ENCODE measurements at places on chromosomes 7 and 10.

DNA sequence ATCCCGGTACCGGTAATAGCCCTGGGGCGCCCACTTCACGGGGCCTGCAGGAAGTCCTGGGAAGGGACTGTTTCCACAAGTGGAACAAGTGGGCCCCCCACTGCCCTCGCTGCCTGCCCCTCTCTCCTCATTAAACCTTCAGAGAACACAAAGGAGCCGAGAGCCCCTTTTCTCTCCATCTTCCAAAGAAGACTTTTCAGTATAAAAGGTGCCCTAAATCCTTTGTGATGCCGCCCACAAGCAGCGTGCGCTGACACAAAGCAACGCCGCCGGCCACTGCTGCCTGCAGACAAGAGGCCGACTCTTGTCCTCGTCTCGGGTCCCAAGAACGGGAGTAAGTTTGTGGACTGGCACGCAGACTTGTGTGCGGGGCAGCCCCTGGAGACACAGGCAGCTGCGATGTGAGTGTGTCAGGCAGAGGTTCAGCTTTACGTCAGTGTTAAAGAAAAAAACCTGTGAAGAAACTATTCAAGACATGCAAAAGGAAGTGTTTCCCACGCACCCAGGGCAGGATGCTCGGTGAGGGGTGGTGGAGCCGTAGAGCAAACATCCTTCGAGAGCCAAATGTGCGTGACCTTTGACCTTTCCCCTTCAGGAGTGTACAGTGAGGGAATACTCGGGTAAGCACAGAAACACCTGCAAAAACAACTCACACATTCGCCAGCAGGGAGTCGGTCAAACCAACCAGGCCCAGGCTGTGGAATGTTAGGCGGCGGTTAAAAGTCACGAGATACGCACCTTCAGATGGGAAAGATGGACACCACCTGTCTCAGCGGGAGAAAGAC, 118.2 kb downstream of the VIPR2 start:
- no peak for DNase-seq

GRCh38 chr7:69844264-69844868, 246.1 kb downstream of the AUTS2 start:
- no peak for DNase-seq

DNA sequence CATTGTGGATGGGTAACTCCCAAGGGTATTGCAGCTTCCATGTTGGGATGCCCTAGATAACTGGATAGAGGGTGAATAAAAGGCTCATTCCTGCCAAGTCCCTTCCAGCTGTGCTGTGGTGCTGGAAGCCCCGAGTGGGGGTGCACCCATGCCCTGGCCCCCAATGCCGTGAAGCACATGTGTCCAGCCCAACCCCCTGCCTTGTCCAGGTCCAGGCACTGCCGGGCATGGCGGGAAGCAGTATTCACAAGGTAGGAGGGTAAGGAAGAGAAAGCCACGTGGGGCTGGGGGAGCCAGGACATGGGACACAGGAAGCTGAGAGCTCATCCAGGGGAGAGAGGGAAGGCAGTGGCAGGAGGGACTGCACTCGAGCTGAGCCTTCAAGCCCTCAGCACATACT, 148.2 kb upstream of the CDCA7L start:
- no peak for DNase-seq

DNA sequence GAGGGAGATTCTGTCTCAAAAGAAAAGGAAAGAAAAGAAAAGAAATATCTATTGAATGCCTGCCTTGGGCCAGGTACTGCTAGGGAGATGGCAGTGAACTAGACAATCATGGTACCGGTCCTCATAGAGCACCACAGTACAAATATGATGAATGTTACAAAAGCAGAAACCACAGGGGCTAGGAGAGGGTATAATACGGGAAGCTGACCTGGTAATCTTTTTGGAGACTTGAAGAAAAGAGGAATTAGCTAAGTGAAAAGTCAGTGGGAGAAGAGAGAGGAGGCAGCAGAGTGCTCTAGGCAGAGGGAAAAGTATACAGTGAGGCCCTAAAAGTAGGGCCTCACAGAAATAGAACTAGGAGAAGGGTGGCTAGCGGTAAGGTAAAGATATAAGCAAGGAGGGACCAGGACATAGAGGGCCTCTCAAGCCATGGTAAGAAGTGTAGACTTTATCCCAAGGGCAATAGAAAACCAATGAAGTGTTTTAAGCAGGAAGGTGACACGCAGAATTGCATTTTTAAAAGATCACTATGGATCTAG, 42.8 kb upstream of the WNT8B start:
- DNase-seq = no peak

GRCh38 chr7:106731646-106732444, 70.9 kb upstream of the CCDC71L start:
- DNase-seq = peak; percentile 14

GRCh38 chr10:12417331-12417730, 68.0 kb downstream of the CAMK1D start:
- no peak for DNase-seq

DNA sequence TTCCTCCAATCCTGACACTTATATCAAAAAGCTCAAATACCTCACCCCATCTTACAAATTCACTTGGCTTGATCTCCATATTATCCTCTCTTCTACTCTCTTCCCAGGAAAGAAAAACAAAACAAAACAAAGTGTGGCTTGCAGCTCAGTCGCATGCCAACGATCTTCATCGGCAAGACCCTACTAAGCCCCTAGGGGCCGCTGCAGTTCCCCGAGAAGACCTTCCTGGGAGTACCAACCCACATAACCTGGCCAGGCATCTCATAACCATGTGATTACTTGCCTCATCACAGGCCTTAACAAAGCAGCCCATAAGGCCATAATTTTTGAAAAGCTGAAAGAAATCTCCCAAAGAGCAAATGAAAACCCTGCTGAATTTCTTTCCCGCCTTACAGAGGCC, 103.7 kb downstream of the ZNF92 start:
- peak; percentile 17 for DNase-seq

- DNase-seq = no peak
Observed at GRCh38 chr10:130416334-130417150, 280.4 kb downstream of the GLRX3 start.

- DNase-seq = no peak
Observed at GRCh38 chr10:126239844-126240243, 148.4 kb downstream of the ADAM12 start.

DNA sequence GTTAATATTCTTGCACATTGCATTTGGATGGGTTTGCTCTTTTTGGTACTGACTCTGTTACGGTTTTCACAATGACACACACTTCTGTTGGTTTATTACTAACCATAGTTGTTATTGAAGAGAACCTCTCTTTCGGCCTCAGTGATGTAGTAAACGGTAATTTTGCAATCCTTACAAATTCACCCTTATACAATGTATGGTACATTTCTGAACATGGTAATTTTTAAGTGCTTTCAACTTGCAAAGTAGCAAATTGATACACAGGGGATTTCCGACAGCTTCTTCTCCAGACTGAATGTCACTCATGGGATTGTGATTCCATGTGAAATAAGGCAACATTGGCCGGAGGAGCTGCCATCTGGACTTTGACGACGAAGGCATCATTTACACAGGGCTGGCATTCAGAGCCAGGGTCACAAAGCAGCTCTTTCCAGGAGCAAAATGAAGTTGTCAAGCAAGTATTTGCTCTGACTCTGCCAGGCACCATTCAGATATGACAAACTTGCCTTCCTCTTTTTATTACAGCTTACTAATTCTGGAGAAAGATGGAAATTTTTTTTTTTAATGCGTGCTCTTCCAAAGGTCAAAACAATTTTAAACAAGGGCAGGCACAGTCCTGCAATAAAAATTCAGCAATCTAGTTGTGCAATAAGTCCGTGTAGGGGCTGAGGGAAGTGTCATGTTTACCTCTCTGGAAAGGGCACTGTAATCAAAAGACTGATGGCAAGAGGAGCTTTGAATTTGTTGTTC, 711.5 kb upstream of the C7orf33 start:
- DNase-seq = no peak

GRCh38 chr7:92375013-92375412, 72.3 kb upstream of the GATAD1 start:
- DNase-seq = no peak

- DNase-seq = no peak
Observed at GRCh38 chr10:117504562-117504961, 38.0 kb upstream of the EMX2 start.

DNA sequence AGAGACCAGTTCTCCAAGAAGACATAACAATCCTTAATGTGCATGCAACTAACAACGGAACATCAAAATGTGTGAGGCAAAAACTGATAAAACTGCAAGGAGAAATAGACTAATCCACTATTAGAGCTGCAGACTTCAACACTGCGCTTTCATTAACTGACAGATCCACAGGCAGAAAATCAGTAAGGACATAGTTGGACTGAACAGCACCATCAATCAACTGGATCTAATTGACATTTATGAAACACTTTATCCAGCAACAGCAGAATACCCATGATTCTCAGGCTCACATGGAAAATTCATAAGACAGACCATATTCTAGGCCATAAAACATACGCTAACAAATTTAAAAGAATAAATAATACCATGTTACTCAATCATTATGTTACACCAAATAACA, 21.6 kb upstream of the ATP6V0A4 start:
- no peak for DNase-seq

GRCh38 chr7:104207348-104207730, 474 bp downstream of the ORC5 start:
- DNase-seq = no peak

DNA sequence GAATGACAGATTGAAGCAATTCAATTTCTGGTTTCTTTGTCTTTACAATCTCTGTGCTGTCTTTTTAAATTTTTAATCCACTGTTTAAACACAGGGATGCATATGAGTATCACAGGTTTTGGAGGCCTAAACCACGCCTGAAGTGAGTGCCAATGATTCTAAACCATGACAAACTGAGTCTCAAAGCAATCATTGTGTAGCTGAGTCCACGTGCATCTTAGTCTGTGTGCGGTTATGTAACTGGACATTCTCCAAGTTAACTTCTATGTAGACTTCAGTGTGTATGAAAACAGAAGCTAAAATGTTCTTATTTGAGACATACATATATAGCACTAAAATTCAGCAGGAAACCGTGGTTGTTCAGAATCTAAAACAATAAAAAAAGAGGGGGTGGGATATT, 79.3 kb upstream of the ST8SIA6 start:
- no peak for DNase-seq

DNA sequence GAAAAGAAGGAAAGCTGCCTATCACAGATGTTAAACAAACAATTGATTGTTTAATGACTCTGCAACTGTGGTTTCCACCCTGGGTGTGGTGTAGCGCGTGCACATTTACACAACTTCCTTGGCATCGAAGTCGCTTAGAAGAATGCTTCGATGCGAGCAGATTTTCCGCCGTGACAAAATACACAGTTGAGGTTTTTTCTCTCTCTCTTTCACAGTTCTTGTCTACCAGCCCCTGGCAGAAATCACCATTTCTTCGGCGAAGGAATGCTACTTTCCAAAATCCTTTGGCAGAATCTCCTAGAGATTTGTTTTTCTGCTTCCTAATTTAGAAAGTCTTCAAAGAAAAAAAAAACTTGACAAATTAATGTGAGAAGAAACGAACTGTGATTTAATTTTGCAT, 70.7 kb upstream of the C1QL3 start:
- DNase-seq = no peak

- DNase-seq = no peak
Observed at GRCh38 chr7:44117801-44118429, 5.4 kb downstream of the POLD2 start.

- no peak for DNase-seq
Observed at GRCh38 chr10:70190581-70190980, 20.3 kb upstream of the SAR1A start.

GRCh38 chr10:49186613-49187012, 1.6 kb downstream of the TMEM273 start:
- DNase-seq = no peak

DNA sequence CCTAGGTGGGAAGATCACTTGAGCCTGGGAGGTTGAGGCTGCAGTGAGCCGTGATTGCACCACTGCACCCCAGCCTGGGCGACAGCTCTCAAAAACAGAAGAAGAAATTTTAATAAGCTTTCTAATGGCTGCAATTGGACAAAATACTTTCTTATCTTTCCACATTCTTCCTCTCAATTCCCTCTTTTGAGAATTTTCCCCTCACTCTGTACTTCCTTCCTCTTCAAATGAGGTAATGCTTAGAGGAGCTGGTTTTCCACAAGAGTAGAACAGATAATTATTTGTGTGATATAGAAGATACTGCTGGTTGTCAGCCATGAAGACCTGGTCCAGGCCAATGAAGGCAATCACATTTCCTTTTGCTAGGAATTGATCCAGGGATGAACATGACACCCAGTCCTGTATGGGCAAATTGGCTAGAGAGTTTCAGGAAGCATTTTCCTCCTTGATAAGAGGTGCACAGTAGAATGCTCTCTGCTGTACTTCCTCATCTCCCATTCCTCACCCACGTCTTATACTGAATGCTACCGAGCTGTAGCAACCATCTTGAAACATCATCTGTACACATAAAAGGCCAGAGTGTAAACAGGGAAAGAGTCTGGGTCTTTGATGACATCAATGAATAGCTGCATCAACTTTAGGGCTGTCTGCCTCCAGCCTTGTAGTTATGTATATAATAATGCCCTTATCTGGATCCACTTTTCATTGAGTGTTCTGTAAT, 103.9 kb downstream of the CDK6 start:
- DNase-seq = no peak

GRCh38 chr7:95246831-95247370, 77.4 kb downstream of the PON1 start:
- peak; percentile 80 for DNase-seq

DNA sequence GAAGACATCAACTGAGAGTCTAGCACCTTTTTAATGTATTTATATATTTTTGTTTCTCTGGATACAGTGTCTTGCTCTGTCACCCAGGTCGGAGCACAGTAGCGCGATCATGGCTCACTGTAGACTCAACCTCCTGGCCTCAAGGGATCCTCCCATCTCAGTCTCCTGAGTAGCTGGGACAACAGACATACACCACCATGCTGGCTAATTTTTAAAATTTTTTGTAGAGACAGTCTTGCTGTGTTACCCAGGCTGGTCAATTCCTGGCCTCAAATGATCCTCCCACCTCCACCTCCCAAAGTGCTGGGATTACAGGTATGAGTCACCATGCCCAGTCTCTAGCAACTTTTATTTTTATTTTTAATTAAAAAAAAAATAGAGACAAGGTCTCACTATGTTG, 51.4 kb upstream of the ANLN start:
- no peak for DNase-seq

DNA sequence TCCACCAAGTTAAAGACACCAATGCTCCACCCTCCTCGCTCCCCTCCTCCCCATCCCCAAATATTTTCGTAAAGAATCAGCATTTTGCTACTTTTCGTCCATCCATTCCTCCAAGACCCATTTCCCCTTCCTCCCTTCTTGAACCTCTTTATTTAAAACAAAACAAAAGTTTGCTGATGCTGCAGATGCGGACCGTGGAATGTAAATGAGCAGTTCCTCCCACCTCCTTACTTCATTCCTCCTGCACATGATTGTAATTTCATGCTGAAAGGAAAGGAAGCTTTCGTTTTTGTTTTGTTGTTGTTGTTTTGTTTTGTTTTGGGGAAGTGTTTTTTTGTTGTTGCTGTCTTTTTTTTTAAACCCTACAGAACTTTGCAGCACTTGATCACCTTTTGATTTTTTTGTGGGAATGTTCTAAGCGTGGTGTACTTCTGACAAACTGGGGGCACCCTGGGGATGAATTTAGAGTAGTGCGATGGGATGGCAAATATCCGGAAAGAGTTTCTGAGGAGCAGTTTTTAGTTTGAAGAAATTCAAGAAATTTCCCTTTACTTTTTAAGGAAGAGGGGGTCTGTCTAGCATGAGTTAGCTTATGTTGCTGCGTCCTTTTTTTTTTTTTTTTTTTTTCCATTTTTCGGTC, 177.3 kb downstream of the TCF7L2 start:
- DNase-seq = no peak

- DNase-seq = no peak
Observed at GRCh38 chr7:137891016-137891655, 44.4 kb upstream of the DGKI start.

GRCh38 chr7:47661051-47661714, 79.3 kb upstream of the TNS3 start:
- no peak for DNase-seq

- DNase-seq = no peak
Observed at GRCh38 chr7:137741443-137741842, 105.3 kb downstream of the DGKI start.

Measured in COR-L47 (cell line).